ENCODE measurements at places on chromosomes 16 and 17. TPM values are rescaled to one million over a fixed set of nuclear protein-coding genes. Genes with fewer than 3 reads are reported as not detected.
A peak's percentile ranks its signal among the peaks of the same experiment; 100 is the strongest.

Gene CETP
- total RNA-seq = not detected

DNA sequence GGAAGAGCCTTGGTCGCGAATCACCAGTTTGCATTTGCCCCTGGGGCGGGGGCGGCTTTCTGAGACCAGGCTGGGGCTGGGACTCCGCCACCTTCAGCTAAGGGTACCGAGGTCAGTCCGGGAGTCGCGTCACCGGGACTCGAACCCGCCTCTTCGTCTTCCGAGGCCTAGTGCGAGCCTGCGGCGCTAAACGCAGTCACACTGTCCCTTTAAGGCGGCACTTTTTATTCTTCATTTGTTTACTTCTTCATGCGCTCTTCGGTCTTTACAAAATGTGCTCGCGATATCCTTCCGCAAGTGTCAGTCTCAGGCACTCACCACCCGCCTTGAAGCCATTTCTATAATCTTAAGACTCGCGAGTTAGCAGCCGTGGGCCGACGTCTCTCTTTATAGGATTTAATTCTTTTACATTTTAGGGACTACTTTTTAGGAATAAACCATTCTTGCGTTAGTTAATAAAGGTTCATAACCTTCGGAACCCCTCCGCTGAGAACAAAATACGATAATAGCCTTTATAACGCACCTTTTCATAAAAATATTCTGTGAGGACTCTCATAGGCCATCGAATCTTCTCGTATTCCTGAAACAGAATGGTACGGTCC lies 593 bp upstream of the HEXIM1 start:
- DNase-seq = peak; percentile 86

DNA sequence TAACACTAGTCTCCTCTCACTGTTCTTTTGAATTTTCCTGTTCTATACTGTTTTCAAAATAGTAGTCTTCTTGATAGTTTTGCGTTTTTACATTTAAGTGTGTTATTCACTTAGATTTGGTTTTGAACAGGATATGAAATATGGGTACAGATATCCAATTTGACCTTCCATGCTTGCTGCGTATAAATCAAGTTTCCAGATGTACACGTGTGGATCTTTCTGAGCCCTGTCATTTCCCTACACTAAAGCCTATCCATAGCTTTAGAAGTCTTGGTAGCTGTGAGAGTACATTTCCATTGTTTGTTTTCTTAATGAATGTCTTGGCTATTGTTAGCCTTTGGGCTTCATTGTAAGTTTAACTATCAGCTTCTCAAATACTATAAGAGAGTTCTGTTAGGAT lies 20.4 kb downstream of the CYLD start:
- no peak for DNase-seq

DNA sequence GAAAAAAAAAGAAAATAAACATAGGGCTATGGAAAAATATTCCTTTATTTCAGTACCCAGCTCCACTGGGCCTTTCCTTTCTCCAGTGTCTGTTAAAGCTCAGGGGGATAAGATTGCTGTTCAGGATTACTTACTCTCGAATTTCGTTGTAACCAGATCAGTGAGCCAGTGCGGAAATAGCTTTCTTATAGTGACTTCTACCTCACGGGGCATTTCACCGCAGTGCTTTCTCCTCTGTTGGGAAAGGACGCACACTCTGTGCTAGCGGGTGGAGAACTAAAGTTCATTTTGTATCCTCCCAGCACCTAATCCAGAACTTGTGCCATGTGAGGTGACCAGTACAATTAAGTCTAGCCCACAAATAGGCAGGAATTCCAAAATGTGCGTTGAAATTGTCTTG lies 38.3 kb downstream of the RPA1 start:
- no peak for DNase-seq

All from MG63 (cell line).